MCF 10A (cell line): ENCODE measurements at places on chromosomes 3 and 15.

- no peak for DNase-seq
Observed at GRCh38 chr3:122343654-122344053, 18.6 kb downstream of the CSTA start.

- DNase-seq = no peak
Observed at GRCh38 chr15:64289550-64289949, 66.4 kb downstream of the CSNK1G1 start.

GRCh38 chr15:77497942-77498361 lies 77.3 kb downstream of the HMG20A start:
- DNase-seq = no peak

GRCh38 chr3:124965413-124965812 lies 30.9 kb upstream of the MUC13 start:
- no peak for DNase-seq

DNA sequence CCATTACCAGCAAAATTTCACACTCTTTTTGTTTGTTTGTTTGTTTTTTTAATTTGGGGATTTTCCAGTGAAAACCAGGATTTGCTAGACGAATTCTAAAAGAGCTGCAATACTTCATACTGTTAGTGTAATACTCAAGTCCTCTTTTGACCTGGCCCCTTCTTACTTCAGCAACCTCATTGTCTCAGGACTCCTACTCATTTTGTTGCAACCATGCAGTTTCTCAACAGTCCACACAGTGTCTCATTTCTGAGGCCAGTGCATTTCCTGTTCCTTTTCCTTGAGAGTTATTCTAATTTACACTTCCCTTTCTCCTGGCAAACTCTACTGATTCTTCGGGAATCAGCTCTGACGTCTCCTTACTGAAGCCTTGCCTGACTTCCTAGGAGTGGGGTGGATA lies 35.6 kb downstream of the NSUN3 start:
- DNase-seq = peak; percentile 22

DNA sequence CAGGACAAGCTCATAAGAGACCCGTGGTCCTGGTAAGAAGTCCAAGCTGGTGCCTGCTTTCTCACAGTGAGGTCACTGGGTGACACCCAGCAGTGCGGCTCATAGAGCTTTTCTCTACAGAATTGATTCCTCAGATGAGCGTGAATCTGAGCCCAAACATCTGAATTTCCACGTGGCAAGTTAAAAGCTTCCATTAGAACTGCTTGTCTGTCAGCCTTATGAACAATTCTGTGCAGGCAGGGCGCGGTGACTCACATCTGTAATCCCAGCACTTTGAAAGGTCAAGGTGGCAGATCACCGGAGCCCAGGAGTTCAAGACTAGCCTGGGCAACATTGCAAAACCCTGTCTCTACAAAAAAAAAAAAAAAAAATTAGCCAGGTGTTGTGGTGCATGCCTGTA lies 113.1 kb upstream of the ABHD17C start:
- peak; percentile 78 for DNase-seq

- DNase-seq = no peak
Observed at GRCh38 chr3:178456621-178457285, 79.5 kb upstream of the KCNMB2 start.

DNA sequence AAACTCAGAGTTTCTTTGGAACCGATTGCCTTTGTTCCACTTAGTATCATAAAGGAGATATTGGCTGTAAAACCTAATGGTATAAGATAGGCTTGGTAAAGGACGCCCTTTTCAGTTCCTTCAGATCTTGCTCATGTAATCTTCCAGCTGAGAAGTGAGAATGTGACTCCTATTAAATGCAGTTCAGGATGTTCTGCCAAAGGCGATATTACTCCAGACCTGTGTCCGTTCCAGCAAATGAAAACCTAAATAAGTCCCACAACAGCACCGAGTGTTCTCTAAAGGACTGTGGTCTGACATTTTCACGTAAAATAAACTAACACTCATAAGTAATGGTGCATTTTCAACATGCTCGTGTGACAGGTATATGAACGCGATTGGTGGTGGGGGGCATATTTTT lies 276.2 kb downstream of the FEZF2 start:
- DNase-seq = no peak

DNA sequence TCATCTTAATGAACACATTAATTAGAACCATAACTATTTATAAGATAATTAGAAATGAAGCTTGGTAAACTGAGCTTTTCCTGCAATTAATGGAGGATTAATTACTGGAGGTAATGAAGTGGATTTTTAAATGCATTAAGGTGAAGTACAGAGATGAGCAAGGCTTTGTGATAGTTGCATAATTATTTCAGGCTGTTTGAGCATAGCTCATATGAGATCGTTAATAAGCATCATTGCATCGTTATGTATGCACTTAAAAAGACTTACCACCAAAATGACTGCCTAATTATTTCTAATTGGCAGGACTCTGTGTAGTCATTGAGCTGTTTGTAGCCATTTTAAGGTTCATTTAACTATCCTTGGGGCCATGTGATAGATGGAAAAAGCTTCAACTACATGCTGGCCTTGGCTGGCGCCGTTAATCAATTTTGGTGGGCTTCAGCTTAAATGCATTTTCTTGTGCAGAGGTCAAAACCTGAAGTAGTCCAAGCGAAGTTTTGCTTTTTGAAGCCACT lies 55.3 kb downstream of the RSRC1 start:
- no peak for DNase-seq

GRCh38 chr3:149566292-149566975 lies 91.4 kb downstream of the WWTR1 start:
- no peak for DNase-seq

- no peak for DNase-seq
Observed at GRCh38 chr3:188268336-188268735, 114.4 kb downstream of the LPP start.

DNA sequence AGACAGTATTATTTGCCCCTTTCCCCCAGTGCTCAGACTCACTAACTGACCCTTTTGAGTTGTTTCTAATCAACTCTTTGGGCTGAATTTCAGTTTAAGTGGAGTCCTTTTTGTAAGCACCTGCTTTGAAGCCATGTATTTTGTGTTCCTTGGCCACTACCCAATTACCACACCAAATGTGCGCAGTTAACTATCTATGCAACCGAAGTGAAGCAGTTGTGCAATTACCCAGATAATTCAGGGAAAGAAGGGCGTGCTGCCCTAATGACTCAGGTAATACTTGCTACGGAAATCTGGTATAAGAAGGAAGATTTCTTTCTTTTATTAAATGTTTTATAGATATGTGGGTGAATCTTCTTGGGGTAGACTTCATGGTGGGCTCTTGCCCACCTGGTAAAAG lies 371.9 kb upstream of the TBL1XR1 start:
- DNase-seq = peak; percentile 96

DNA sequence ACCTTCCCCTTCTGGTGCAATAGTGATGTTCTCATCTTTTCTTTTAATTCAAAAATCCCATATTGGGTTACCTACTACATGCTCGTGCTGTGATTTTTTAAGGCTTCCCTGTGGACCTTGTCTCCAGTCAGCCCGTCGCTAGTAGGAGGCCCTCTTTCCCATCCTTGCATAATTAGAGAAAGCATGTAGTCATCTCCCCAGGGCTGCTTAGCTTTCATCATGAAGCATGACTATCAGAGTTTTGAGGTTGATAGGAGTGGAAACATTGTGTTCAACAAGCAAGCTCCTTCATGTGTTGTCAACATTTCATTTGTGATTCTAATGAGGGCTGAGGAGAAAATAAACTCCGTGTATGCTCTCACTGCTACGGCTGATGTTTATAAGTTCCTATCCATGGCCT lies 8.7 kb upstream of the LRTM1 start:
- DNase-seq = no peak

GRCh38 chr15:61871926-61872522 lies 188.2 kb downstream of the VPS13C start:
- peak; percentile 38 for DNase-seq

GRCh38 chr15:95944661-95945255 lies 385.7 kb upstream of the NR2F2 start:
- DNase-seq = no peak

- DNase-seq = no peak
Observed at GRCh38 chr3:70094197-70094596, 94.7 kb downstream of the SAMMSON start.

- no peak for DNase-seq
Observed at GRCh38 chr15:75785771-75786574, 57.3 kb upstream of the UBE2Q2 start.

- DNase-seq = no peak
Observed at GRCh38 chr3:169356284-169356955, 307.1 kb downstream of the MECOM start.

GRCh38 chr3:183008800-183009199 lies 28.5 kb upstream of the DCUN1D1 start:
- DNase-seq = no peak

GRCh38 chr3:125398952-125399351 lies 23.8 kb upstream of the ZNF148 start:
- peak; percentile 56 for DNase-seq

GRCh38 chr15:68199340-68199739 lies 5.8 kb downstream of the CALML4 start:
- DNase-seq = no peak

- no peak for DNase-seq
Observed at GRCh38 chr15:87293031-87293430, 963.5 kb downstream of the NTRK3 start.

GRCh38 chr15:83115831-83116565 lies 8.6 kb downstream of the TM6SF1 start:
- no peak for DNase-seq

DNA sequence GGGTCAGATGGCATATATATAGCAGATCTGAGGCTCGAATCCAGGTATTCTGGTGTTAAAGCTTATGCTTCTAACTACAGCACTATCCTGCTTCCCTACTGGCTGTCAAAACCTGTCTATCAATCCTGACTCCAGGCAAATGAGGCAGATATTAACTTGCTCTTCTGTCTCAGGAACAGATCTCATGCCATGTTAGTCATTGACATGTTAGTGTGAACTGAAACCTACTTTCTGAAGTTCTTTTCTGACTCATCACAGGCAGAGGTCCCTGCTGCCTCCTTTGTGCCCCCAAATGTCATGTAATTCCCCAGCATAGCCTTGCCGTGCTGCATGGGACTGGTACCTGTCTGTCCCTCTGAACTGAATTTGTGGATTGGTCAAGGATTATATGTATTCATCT lies 125.0 kb upstream of the SMAD3 start:
- no peak for DNase-seq

GRCh38 chr3:50324351-50325112 lies 2.0 kb upstream of the HYAL2 start:
- DNase-seq = peak; percentile 64

DNA sequence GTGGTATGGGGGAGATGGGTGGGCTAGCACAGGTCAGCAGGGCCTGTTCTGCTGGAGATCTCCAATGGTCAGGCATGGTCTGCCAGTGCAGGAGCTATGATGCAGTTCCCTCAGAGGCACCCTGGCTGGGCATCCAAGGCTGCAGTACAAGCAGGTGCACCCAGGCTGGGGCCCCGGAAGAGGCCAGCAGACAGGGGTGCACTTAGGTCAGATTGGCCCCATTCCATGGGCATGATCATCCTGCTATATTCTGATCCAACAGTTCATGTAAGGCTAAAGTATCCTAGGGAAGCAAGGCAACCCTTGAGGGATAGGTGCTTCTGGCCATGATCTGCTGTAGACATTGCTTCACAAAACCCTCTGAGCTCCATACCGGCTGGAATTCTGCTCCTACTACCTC lies 53.5 kb downstream of the STRIT1 start:
- no peak for DNase-seq

- no peak for DNase-seq
Observed at GRCh38 chr15:40549894-40550293, 14.9 kb downstream of the CCDC32 start.

DNA sequence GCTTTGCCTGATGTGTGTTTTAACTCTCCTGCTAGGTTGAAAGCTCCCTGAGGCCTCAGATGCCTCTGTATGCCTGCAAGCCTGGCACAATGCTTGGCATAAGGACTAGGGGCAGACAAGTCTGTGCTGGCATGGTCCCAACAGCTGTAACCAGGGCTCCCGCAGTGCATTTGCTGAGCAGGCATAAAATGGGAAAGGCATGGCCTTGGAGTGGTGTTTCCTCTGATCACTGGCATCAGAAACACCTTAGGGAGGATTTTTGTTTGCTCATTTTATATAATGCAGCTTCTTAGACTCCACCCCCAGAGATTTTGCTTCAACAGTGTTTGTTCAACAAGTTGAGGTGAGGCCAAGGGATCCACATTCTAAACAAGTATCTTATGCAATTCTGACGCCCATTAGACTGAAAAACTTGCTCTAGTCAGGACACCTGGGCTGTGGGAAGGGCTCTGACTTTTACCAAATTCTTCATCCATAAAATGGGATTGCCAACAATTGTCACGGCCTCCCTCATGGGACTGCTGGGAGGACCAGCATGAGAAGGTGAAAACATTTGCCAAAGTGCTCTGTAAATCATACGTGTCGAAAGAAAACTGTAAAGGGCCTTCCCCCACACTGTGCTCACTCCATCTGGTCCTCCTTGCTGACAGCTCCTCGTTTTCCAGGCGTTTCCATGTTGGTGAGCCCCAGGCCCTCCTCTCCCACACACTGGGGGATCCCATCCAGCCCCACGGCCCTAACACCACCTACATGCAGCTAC lies 43.1 kb downstream of the STARD5 start:
- peak; percentile 27 for DNase-seq

- DNase-seq = no peak
Observed at GRCh38 chr3:138450704-138451424, 16.4 kb downstream of the ESYT3 start.

DNA sequence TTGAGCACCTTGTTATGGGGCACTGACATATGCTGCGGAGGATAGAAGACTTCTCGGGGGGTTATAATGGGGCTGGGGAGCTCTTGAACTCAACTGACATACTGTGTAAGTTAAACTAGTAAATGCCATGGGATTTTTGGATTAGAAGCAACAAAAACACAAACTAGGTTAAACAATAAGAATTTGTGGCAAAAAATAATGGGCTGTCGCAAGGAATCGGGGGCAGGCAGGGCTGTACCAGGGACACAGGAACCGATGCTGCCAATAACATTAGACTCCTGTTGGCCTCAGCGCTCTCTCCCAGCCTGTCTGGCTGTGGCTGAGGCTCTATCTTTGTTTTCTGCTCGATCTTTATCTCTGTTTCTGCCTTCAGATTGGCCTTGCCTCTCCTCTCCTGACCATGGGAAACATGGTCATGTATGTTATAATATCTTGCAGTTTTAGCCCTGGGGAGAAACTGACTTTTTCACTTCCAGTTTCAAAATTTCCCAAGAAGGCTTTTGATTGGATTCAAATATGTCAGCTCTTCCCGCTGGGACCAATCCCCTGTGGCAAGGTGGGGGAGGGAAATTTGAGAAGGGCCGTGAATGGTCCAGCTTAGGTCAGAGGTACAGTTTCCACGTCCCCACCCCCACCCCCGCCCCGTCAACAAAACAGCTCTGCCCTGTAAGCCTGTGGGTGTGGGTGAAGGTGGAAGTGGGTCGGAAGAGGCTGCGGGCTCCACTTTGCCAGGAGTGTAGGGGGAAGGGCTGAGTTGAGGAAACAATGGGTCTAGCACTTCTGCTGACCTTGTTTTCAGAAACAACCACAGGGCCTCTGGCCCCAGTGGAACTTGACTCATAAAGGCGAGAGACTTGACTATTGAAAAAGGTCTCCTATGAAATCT lies 161.1 kb upstream of the TBL1XR1 start:
- peak; percentile 94 for DNase-seq

- DNase-seq = peak; percentile 95
Observed at GRCh38 chr3:149395107-149396089, 17.9 kb upstream of the TM4SF1 start.
